Stimulated activated CD8-positive, alpha-beta memory T cell treated with anti-CD3 and anti-CD28 coated beads, Interleukin-15, amount 100 ng/mL, for 4 hours (primary cell): ENCODE measurements at places on chromosomes 3 and 15.

- DNase-seq: no peak
Measured at GRCh38 chr15:31353931-31354330, 27.3 kb downstream of the KLF13 start.

GRCh38 chr3:71051893-71052687, 531.4 kb downstream of the FOXP1 start:
- no peak for DNase-seq

GRCh38 chr3:139937674-139938279, 2.8 kb downstream of the CLSTN2 start:
- no peak for DNase-seq

- DNase-seq: no peak
Measured at GRCh38 chr3:106245400-106245799, 376.6 kb upstream of the CBLB start.

DNA sequence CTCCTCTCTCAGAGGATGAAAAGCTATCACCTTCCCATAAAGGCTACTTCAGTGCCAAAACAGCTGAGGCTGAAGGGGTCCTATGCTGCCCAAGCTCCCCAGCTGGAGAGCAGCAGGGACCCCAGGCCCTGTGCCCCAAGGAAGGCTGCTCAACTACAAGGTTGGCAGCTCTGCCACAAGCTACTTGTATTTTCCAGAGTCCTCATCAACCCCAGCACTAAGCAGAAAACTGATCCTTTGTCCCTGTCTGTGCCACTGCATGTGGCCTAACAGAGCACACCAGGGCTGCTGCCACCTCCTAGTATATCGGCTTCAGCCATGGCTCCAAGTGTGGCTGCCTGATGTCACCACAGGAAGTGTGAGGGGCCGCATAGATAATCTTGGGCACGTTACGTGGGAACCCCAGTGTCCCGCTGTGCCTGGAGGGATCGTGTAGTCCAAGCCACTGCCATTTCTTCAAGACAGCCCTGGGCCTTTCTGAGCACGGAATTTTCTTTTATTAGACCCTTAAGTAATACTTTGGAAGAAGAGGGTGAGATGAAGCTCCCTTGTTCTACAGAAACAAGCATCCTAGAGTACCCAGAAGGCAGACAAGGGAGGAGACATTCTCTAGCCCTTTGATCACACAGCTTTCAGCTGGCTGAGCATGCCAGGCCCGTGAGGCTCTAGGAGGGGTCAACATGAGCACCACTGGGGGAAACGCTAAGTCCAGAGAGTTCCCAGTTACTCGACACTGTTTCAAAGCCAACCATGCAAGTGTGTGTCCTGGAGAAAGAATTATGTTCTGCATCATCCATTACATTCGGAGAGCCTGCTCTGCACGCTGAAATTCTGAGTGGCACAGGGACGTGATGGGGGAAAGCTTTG, 60.7 kb downstream of the CAPN7 start:
- no peak for DNase-seq

DNA sequence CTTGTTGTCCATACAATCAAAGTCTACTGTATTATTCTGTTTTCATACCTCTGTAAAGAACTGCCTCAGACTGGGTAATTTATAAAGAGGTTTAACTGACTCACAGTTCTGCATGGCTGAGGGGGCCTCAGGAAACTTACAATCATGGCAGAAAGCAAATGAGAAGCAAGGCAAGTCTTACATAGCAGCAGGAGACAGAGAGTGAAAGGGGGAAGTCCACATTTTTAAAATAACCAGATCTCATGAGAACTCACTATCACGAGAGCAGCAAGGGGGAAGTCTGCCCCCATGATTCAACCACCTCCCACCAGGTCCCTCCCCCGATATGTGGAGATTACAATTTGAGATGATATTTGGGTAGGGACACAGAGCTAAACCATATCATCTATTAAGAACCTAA, 724.6 kb upstream of the CBLB start:
- no peak for DNase-seq

GRCh38 chr15:75523011-75523410, 56.1 kb downstream of the PTPN9 start:
- DNase-seq: no peak

DNA sequence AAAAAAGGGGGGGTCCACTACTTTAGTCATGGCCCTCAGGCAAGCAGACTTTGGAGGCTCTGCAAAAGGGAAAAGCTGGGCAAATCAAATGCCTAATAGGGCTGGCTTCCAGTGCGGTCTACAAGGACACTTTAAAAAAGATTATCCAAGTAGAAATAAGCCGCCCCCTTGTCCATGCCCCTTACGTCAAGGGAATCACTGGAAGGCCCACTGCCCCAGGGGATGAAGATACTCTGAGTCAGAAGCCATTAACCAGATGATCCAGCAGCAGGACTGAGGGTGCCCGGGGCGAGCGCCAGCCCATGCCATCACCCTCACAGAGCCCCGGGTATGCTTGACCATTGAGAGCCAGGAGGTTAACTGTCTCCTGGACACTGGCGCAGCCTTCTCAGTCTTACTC, 15.3 kb downstream of the ZMAT3 start:
- no peak for DNase-seq

GRCh38 chr15:60525341-60526039, 46.5 kb upstream of the ICE2 start:
- no peak for DNase-seq

GRCh38 chr3:72665701-72666446, 182.4 kb downstream of the SHQ1 start:
- DNase-seq: no peak

- DNase-seq: no peak
Measured at GRCh38 chr3:152026033-152026556, 152.7 kb downstream of the SUCNR1 start.

GRCh38 chr15:39132070-39132469, 448.8 kb upstream of the THBS1 start:
- no peak for DNase-seq

DNA sequence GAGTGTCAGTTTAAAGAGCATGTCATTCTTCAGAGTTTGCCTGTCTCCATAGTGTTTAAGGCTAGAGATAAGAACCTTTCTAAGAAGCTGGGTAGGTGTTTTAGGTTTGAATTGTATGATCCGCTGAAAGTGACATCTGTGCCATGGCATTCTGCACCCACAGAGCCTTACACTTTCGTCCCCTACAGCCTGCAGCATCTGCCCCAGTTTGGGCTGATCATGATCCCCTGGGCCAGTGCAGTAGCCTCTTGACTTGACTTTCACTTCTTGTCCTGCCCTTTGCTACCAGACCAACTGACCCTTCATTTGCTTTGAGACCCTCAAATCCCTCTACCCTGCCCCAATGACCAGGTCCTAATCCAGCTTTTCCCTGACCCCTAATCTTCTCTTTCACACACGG, 81.6 kb downstream of the SOX14 start:
- no peak for DNase-seq

DNA sequence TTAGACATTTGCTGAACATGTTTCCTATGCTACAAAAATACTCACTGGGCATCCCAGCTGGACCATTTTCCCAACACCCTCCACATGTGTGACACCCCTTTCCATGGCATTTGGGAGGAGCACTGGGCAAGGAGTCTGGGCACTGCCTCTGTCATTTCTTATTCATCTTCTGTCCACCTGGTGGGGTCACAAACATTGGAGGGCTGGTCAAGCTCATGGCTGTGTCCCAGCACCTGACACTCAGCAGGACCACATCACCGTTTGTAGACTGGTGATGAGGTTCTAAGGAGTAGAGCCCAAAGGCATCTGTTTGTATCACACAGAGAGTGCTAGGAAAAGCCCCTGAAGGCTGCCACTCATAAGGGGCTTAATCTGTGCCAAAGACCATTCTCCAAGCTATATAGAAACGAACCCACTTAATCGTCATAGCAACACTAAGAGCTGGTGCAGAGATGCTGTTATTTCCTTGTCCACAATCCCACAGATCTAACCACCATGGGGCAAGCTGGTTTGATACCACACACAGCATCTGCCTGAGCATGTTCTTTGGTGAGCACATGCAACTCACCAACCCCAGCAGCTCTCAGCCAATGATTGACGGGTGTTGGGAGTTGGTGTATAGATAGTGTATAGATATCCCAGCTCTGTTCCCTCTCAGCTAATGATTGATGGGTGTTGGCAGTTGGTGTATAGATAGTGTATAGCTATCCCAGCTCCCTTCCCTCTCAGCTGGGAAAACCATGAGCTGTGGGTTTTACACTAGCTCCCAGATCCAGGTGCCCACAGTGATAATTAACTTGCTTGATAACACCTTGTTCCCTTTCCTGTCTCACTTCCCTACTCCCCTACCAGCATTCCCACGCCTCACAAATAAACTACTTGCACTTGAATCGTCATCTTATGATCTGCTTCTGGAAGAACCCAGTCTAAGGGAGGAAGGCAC, 42.7 kb upstream of the ATP2B2 start:
- DNase-seq: no peak

GRCh38 chr3:100708644-100708988, 678 bp upstream of the TFG start:
- DNase-seq: no peak

DNA sequence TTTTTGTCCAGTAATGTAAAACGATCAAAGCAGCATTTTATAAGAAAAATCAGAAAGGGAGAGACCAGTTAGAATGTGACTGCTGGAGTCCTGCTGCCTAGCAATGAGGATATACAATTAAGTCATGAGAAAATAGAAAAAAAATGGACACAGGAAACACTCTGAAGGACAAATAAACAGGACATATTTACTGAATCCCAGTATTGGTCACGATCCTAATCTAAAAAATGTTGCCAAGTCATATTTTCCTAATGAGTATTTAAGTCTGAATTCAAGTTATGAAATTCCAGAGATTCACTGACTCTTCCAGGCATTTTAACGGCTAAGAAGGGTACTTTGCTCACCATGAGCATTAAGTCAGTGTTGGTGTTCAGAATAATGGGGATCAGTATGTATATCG, 154.3 kb upstream of the CCDC54 start:
- no peak for DNase-seq

- DNase-seq: no peak
Measured at GRCh38 chr3:152276681-152277080, 8.0 kb downstream of the MBNL1 start.

DNA sequence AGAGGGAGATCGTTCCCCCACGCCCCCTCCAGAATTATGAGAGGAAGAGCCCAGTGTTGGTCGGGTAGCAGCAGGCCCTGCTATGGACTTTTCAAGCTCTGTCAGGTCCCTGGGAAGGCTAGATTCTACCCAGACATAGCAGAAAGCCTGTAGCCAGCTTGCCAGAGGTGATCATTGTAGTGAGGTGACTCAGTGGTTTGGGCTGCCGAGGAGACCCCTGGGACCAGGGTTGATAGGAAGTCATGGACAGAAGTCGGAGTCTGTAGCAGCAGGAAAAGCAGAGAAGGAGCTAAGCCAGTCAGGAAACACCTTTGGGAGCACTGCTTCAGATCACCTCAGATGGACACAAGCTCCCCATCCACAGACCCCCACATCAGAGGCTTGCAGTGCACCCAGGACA, 67.7 kb downstream of the CCNL1 start:
- DNase-seq: no peak

DNA sequence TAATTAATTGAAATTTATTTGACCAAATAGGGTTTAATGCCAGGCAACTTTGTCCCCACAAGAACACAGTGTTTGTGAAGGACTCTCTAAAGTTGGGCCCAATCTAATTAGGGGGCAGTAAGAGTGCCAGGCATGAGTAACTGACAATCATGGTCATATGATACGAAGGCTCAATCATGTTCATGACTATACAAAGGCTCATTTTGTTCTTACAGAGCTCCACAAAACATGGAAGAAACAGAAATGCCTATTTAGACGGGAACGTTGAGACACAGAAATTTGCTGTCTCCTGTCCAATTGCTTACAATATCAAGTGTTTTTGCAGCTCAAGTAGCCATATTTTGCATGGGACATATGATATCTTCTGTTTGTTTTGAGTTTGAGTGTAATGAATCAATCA, 391.1 kb downstream of the SI start:
- no peak for DNase-seq

DNA sequence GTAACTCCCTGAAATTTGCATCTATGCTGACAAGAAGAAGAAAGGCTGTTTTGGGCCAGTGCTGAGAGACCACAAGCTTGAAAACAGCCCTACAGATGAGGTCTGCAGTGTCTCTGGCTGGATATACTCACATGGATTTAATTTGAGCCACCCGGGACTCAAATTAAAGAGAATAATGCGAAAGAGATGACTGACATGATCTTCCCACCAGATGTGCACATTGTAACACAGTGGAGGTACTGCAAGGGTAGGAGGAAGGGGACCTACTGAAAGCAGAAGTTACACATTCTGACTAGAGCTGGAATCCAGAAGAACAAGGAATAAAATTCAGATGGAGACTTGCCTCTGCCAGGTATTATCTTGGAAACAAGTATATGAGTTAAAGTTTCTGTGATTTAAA, 728.3 kb upstream of the SGO1 start:
- DNase-seq: no peak

DNA sequence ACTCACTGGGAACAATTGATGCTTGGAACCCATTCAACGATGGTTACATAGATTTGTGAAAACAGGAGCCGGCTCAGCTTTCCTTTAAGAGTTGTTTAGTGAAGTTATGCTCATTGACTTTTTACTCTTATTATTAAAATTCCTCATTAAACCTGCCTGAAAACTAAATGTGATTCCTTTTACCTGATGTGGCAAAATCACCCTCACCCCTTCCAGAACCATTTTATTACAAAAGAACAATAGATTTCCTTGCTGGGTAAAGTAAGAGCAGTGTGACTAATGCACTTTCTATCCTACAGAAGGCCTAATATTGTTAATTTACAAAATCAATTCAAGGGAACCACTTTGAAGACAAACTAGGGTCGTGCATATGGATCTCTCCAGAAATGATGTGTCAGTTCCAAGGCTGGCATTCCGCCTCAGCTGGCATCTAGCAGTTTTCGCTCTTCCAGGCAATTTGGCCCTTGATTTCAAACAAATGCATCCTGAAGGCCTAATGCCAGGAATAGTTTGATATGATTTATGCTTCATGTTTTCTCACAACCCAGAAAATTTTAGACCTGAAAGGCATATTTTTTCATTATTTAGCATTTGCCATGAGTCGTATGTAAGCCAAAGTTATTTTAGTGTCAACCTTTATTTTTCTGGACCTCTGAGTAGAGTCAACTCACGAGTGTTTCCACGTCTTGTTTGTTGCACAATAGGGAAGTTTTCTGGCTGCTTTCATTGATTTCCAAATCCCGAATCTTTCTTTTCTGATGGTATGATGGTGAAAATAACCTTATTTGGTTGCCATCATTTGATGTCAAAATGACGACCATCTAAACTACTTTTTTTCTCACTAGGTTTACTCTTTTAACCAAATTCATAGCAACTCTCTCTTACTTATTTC, 447.8 kb downstream of the MECOM start:
- DNase-seq: no peak

DNA sequence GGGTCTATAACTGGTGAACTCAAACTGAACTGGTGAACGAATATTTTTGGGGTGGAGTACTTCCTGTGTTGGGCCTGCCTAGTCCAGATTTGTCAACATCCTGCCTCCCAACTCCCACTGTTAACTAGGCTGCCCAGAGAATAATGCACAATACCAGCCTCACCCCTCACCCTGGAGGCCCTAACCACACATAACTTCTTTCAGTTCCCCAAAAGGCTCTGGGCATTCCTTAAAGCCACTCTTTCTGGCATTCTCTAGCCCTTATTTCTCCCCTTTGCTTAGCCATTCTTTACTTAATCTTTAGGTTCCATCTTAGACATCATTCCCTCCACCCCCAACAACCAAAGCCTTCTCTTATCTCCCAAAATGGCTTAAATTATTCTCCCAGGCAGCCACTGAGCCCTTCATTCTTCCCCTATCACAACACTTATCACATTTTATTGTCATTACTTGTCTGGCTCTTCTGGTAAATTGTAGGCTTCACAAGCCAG, 9.1 kb upstream of the SEC11A start:
- DNase-seq: no peak
